ENCODE measurements at places on chromosomes 16 and 17.
A peak's percentile ranks its signal among the peaks of the same experiment; 100 is the strongest.

- DNase-seq = no peak
These were observed 23.7 kb downstream of the TSPOAP1 start for GRCh38 chr17:58304750-58305486.

DNA sequence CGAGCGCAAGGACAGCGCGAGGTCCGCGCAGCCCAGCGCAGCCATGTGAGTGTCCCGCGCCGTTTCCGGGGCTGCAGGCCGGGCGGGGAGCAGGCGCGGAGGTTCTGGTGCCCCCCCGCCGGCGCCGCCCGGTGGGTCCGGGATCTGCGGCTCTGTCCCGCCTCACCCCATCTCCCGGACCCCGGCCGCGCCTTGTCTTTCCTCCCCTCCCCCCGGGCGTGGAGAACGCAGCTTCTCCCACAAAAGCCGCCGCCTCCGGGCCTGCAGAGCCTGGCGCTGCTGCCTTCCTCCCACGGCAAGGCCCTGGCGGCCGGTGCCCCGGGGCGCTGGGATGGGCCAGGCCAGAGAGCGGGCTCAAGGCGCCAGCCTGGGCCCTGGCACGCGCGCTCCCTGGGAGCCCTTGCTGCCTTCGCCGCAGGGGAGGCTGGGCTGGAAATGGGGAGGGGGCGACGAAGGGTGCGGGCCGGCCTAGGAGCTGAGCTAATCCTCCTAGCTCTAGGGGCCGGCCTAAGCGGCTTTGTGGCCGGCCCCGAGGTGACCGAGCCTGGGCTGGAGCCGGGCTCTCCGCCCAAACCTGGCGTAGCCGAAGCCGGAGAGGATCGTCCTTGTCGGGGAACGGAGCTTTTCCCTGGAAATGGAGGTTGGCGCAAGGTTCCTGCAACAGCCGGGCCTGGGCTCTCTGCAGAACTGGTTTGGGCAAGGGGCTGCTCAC lies 397 bp downstream of the RIPOR1 start:
- DNase-seq = peak; percentile 12

- DNase-seq = no peak
These were observed 248.7 kb downstream of the SNX29 start for GRCh38 chr16:12225255-12225654.

GRCh38 chr17:57625511-57625910 lies 119.6 kb downstream of the CCDC182 start:
- no peak for DNase-seq

GRCh38 chr17:2180768-2181167 lies 122.8 kb downstream of the SMG6 start:
- no peak for DNase-seq

GRCh38 chr16:61295311-61295710 lies 740.9 kb downstream of the CDH8 start:
- DNase-seq = no peak

- no peak for DNase-seq
These were observed 31.9 kb downstream of the COG1 start for GRCh38 chr17:73224663-73225305.
